Naive thymus-derived CD8-positive, alpha-beta T cell (primary cell): ENCODE measurements at places on chromosomes 16 and 17. TPM values are rescaled to one million over a fixed set of nuclear protein-coding genes. Genes with fewer than 3 reads are reported as not detected.

CCL4 gene
- 2.9 TPM for total RNA-seq

CCL7 gene
- not detected for total RNA-seq

PTGES3L gene
- 0.49 TPM for total RNA-seq

LIG3 gene
- 51.7 TPM for total RNA-seq

OTOP2 gene
- not detected for total RNA-seq

FOXC2 gene
- total RNA-seq: not detected

KIF19 gene
- not detected for total RNA-seq

USP43 gene
- total RNA-seq: 0.10 TPM

GRIN2C gene
- not detected for total RNA-seq

PSMC3IP gene
- total RNA-seq: 4.6 TPM

MYH3 gene
- 16.0 TPM for total RNA-seq

LITAFD gene
- total RNA-seq: not detected

ASIC2 gene
- total RNA-seq: not detected

ENO3 gene
- total RNA-seq: 35.2 TPM

IL21R gene
- 29.4 TPM for total RNA-seq

CDH8 gene
- total RNA-seq: not detected

SLC43A2 gene
- 20.8 TPM for total RNA-seq

ZCCHC14 gene
- 33.8 TPM for total RNA-seq

EFCAB5 gene
- total RNA-seq: 2.6 TPM

CD300LG gene
- total RNA-seq: not detected

IRX6 gene
- not detected for total RNA-seq

RGS11 gene
- total RNA-seq: not detected

C1QTNF8 gene
- not detected for total RNA-seq

TUBD1 gene
- 36.7 TPM for total RNA-seq
